Activated CD8-positive, alpha-beta T cell treated with anti-CD3 and anti-CD28 coated beads, Interleukin-2, amount 10 ng/mL, durations not matched to agents 7 days and 5 days (primary cell): ENCODE measurements at places on chromosomes 3 and 15.

GRCh38 chr15:52798529-52799101 is 8.5 kb upstream of the ONECUT1 start:
- peaks cover 3% of the 10 kb centered on the region for H3K36me3 ChIP-seq
- DNase-seq: no peak
- H3K27me3 ChIP-seq: peaks cover 90% of the 10 kb centered on the region
- H3K4me1 ChIP-seq: peaks cover 12% of the 10 kb centered on the region
- H3K27ac ChIP-seq: no peak overlapping the region

DNA sequence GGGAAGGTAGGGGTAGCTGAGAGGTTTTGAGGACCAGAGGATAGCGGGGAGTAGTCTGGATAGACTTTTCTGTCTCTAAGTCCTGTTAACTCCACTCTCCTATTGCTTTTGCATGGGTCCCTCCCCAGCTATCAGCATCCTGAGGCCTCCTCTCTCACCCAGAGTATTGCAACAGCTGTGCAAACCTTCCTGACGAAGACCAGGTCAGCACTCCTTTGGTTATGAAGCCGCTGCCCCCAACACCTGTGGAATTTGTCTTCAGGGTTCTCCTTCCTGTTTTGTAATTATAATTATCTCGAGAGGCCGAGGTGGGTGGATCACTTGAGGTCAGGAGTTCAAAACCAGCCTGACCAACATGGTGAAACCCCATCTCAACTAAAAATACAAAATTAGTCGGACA is 24.8 kb downstream of the TYRO3 start:
- no peak for DNase-seq
- no peak overlapping the region for H3K4me3 ChIP-seq
- H3K27ac ChIP-seq: no peak overlapping the region
- H3K4me1 ChIP-seq: peaks cover 9% of the 10 kb centered on the region
- no peaks in the 10 kb centered on the region for H3K36me3 ChIP-seq

- no peaks in the 10 kb centered on the region for H3K4me1 ChIP-seq
- peaks cover 25% of the 10 kb centered on the region for H3K27me3 ChIP-seq
- DNase-seq: no peak
- H3K27ac ChIP-seq: no peak overlapping the region
- no peaks in the 10 kb centered on the region for H3K36me3 ChIP-seq
- H3K4me3 ChIP-seq: no peak overlapping the region
These were observed 283.4 kb upstream of the LYSMD4 start for GRCh38 chr15:100016632-100017031.

- H3K4me1 ChIP-seq: peaks cover 14% of the 10 kb centered on the region
- no peak overlapping the region for H3K27ac ChIP-seq
- H3K36me3 ChIP-seq: peaks cover 10% of the 10 kb centered on the region
- no peak for DNase-seq
- H3K27me3 ChIP-seq: peaks cover 4% of the 10 kb centered on the region
These were observed 37.2 kb downstream of the GOLGA6A start for GRCh38 chr15:74045184-74045583.

- DNase-seq: no peak
- peaks cover 40% of the 10 kb centered on the region for H3K36me3 ChIP-seq
- H3K27me3 ChIP-seq: no peaks in the 10 kb centered on the region
- no peak overlapping the region for H3K27ac ChIP-seq
- peaks cover 7% of the 10 kb centered on the region for H3K4me1 ChIP-seq
These were observed 6.9 kb upstream of the EOGT start for GRCh38 chr3:69020424-69020823.

GRCh38 chr3:184574515-184575417 is 13.2 kb downstream of the EPHB3 start:
- no peaks in the 10 kb centered on the region for H3K36me3 ChIP-seq
- no peak overlapping the region for H3K27ac ChIP-seq
- H3K4me1 ChIP-seq: no peaks in the 10 kb centered on the region
- no peak overlapping the region for H3K4me3 ChIP-seq
- H3K27me3 ChIP-seq: peaks cover 14% of the 10 kb centered on the region

GRCh38 chr3:126912027-126912422 is 70.9 kb upstream of the PLXNA1 start:
- peaks cover 71% of the 10 kb centered on the region for H3K4me1 ChIP-seq
- peaks cover 16% of the 10 kb centered on the region for H3K27me3 ChIP-seq
- peaks cover 18% of the 10 kb centered on the region for H3K36me3 ChIP-seq
- H3K4me3 ChIP-seq: peak overlapping the region; percentile 71
- DNase-seq: no peak

DNA sequence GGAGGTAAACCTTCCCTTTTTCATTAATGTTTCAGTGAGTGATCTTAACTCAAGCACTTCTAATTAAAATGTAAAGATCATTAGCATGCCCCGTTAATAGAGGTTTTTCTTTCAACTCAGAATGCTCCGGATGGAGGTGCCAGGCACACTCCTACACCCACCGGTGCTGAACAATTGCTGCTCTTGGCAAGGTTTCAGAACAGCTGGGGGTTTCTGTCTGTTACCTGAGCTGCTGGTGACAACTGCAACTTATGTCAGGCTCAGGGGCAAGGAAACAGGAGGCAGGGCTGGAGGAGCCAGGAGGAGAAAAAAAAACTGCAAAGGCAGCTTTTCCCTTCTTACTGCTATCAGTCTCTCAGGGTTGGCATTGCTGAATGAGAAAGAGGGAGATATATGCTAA is 250.1 kb downstream of the DIPK2A start:
- DNase-seq: no peak
- H3K4me1 ChIP-seq: no peaks in the 10 kb centered on the region
- H3K27ac ChIP-seq: no peak overlapping the region
- H3K36me3 ChIP-seq: no peaks in the 10 kb centered on the region
- H3K27me3 ChIP-seq: no peaks in the 10 kb centered on the region

DNA sequence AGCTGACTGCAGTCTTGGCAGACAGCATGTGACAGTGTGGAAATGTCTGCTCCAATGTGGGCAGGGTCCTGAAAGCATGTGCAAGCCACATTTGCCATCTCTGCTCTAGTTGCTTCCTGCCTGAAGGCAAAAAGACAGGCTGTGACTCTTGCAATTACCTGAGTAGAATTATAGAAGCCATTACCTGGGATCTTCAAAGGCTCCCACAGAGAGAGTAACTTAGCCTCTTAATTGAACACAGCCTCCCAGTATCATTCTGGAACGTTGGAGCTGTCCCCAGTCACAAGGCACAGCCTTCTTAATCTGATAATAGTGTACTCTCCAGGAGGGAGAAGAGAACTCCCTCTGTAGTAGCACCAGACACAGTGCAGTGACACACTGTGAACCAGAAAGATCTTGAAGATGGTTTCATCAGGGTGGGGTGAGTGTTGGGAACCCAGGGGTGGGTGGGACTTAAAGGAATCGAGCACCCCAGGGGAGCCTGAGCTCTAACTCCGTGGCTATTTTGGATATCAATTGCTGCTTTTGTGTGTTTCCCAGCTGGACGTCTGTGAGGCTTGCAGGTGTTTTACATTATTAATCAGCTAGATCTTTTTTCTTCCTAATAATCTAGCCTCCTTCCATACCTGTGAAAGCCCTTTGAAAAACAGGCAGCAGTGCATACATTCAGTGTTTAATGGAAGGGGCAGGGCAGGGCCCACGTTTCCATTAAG is 40.6 kb upstream of the GLCE start:
- H3K27me3 ChIP-seq: peaks cover 31% of the 10 kb centered on the region
- no peaks in the 10 kb centered on the region for H3K4me1 ChIP-seq
- no peaks in the 10 kb centered on the region for H3K36me3 ChIP-seq
- H3K4me3 ChIP-seq: no peak overlapping the region
- H3K27ac ChIP-seq: no peak overlapping the region

- peak overlapping the region; percentile 78 for H3K27ac ChIP-seq
- no peaks in the 10 kb centered on the region for H3K27me3 ChIP-seq
- peak; percentile 77 for DNase-seq
- H3K4me3 ChIP-seq: peak overlapping the region; percentile 63
These were observed 15.5 kb downstream of the TATDN2 start for GRCh38 chr3:10263646-10264363.

GRCh38 chr15:21260966-21261395 is 179.3 kb downstream of the POTEB3 start:
- no peak overlapping the region for H3K4me3 ChIP-seq
- H3K36me3 ChIP-seq: no peaks in the 10 kb centered on the region
- DNase-seq: no peak
- peaks cover 7% of the 10 kb centered on the region for H3K27me3 ChIP-seq

DNA sequence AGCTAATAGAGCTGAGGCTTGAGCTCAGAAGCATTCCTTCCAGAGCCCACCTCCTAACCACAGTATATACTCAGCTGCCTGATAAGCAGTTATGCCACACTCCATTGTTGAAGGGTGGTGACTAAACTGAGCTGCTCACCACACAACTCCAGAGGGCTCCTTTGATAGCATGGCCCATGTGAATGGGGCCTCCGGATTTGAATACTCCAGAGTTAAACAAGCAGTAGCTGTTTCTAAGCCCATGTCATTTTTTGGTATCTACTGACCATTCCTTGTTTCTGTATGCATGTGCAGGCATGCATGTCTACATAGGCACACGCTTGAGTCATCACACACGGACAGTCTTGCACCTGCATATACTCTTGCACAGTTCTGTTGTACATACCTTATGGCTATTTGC is 28.9 kb downstream of the IGSF10 start:
- no peaks in the 10 kb centered on the region for H3K36me3 ChIP-seq
- no peak overlapping the region for H3K4me3 ChIP-seq
- DNase-seq: no peak

GRCh38 chr3:171379281-171379680 is 80.9 kb downstream of the TNIK start:
- DNase-seq: no peak
- H3K4me1 ChIP-seq: peaks cover 7% of the 10 kb centered on the region
- H3K4me3 ChIP-seq: no peak overlapping the region

- no peaks in the 10 kb centered on the region for H3K27me3 ChIP-seq
- peaks cover 23% of the 10 kb centered on the region for H3K36me3 ChIP-seq
- H3K27ac ChIP-seq: peak overlapping the region; percentile 94
These were observed 2.2 kb downstream of the FURIN start for GRCh38 chr15:90870354-90871138.

DNA sequence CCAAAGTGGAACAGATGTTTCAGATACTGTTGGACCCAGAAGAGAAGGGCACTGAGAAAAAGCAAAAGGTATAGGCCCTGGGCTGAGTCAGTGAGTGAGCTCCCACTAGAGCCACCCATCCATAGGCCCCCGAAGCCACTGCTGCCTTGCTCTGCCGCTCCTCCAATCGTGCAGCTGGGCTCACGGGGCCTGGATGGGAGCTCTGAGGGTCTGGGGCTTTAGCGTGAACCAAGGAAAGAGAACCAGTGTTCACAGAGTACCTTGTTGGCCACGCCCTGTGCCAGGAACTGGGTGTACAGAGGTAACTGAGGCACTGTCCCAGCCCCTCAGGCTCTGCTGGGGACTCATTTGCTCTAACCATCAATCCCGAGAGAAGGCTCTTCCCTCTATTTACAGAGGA is 4.7 kb downstream of the UNC45A start:
- no peak for DNase-seq
- no peak overlapping the region for H3K4me3 ChIP-seq
- H3K27me3 ChIP-seq: no peaks in the 10 kb centered on the region
- H3K27ac ChIP-seq: no peak overlapping the region

DNA sequence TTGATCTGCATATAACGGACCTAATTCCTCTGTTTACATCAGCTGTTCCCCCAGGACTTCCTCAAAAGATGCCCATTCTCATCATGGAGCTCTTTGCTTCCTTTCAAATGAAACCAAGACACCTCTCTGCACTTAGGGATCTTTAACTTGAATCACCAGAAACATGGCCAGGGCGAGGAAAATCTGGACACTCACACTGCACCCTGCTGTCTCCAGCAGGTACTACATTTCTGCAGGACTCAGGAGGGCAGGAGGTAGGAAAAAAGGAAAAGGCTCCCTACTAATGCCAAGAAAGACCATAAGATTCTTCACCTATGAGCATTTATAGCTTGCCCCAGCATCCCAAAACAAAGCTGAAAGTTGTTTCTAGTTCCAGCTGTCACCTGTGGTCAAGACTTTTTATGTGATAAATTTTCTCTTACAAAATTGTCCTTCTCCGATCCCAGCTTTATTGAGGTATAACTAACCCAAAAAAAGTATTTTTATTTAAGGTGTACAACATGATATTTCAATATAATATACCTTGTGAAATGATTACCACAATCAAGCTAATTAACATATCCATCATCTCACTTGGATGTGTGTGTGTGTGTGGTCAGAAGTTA is 87.3 kb upstream of the C15orf61 start:
- no peaks in the 10 kb centered on the region for H3K27me3 ChIP-seq
- H3K36me3 ChIP-seq: no peaks in the 10 kb centered on the region
- H3K4me1 ChIP-seq: no peaks in the 10 kb centered on the region
- H3K27ac ChIP-seq: no peak overlapping the region

DNA sequence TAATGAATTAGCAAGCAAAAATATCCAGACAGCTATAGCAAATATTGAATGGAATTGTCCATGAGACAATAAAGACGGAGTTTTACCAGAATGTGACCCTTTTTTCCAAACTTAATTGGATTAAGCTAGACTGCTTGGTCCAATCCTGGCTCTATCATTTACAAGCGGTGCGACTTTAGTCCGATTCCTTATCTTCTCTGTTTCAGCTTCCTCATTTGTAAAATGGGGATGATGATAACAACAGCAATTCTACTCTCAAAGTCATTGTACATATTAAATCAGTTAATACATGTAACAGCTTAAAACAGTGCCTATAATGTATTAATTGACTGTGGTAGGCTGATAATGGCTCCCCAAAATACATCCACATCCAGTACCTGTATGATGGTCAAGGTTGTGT is 62.1 kb upstream of the CRBN start:
- H3K27me3 ChIP-seq: no peaks in the 10 kb centered on the region
- DNase-seq: no peak
- no peaks in the 10 kb centered on the region for H3K4me1 ChIP-seq
- H3K27ac ChIP-seq: no peak overlapping the region
- no peak overlapping the region for H3K4me3 ChIP-seq
- no peaks in the 10 kb centered on the region for H3K36me3 ChIP-seq

GRCh38 chr3:48118928-48119327 is 69.3 kb downstream of the CDC25A start:
- no peak overlapping the region for H3K4me3 ChIP-seq
- H3K36me3 ChIP-seq: no peaks in the 10 kb centered on the region
- no peak for DNase-seq
- peaks cover 6% of the 10 kb centered on the region for H3K4me1 ChIP-seq

GRCh38 chr3:65919826-65920225 is 118.9 kb downstream of the MAGI1 start:
- no peaks in the 10 kb centered on the region for H3K36me3 ChIP-seq
- H3K4me3 ChIP-seq: no peak overlapping the region
- no peaks in the 10 kb centered on the region for H3K4me1 ChIP-seq
- DNase-seq: no peak
- H3K27me3 ChIP-seq: no peaks in the 10 kb centered on the region

DNA sequence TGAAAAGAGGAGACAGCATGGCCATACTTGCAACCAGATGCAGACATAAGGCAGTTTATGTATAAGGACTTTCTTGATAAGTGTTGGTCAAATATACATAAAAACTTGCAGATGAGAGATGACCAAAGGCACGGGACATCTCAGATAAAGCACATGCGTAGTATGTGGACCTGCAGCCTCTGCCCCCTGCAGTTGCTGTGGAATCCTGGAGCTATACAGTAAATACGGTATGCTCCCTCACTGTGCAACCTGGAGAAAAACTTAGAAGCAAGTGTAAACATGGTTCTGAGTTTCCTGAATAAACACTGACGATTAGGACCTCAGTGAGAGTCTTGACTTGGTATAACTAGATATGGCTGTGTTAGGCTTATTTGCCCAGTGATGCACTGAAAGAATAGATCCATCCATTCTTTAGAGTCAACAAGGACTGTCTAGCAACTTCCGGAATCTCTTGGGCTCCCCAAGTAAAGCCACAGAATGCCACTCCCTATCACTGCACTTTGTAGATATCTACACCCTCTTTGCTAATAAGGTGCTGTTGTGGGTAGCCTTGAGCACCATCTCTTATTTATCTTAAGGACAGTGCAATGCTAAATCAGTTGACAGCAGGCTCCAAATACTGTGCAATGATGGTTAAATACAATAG is 40.2 kb downstream of the GJD2 start:
- no peaks in the 10 kb centered on the region for H3K4me1 ChIP-seq
- no peaks in the 10 kb centered on the region for H3K36me3 ChIP-seq
- DNase-seq: no peak
- peaks cover 36% of the 10 kb centered on the region for H3K27me3 ChIP-seq
